HAP-1 (cell line): ENCODE measurements at places on chromosomes 7 and 10.

- no peak for DNase-seq
Observed at GRCh38 chr10:89481662-89482061, 53.7 kb downstream of the SLC16A12 start.

- no peak for DNase-seq
Observed at GRCh38 chr10:103613616-103614015, 120.1 kb downstream of the NEURL1 start.

DNA sequence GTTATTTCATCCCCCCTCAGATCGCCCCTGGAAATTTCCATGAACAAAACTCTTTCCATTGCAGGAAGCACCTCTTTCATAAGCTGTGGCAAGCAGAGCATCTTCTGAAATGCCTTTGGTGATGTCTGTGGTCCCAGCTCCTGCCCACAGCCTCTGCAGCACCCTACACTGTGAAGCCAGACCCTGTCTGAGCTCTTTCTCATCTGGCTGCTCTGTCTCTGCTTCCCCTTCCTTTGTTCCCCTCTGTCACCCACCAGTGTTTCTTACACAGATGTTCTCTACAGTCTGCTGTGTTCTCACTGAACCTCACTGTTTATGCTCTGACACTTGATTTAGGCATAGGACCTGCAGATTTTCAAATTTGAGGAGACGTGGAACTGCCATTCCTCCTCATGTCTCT, 1.9 kb upstream of the TAS2R39 start:
- no peak for DNase-seq

- no peak for DNase-seq
Observed at GRCh38 chr7:135333200-135333599, 99.6 kb downstream of the STRA8 start.

DNA sequence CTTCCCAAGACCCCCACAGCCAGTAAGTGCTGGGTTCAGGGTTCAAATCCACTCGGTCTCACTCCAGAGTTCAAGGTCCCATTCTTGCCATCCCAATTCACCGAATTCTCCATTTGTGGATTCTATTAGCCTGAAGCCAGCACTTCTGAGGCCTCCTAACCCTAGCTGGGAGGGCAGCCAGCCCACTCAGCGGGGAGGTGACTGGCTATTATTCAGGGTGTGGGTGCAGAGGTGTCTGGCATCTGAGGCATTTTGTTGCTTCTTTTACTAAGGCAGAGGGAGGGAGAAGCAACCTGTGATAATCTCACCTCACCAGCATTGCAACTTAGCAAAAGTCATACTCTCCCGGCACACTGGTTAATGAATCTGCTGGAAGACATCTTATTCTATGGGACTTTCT, 8.7 kb upstream of the PTPRN2 start:
- no peak for DNase-seq

DNA sequence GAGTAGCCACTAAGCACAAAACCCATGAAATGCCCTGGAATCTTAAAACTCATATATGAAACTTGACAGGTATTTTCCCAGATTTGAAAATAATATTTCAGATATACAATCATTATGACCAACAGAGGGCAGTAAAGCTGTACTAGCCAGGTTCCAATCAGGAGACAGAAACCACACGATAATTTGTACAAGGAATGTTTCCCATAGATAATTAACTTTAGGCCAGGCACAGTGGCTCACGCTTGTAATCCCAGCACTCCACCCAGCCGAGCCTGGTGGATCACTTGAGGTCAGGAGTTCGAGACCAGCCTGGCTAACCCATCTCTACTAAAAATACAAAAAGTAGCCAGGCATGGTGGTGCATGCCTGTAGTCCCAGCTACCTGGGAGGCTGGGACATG, 31.0 kb upstream of the NUB1 start:
- no peak for DNase-seq

DNA sequence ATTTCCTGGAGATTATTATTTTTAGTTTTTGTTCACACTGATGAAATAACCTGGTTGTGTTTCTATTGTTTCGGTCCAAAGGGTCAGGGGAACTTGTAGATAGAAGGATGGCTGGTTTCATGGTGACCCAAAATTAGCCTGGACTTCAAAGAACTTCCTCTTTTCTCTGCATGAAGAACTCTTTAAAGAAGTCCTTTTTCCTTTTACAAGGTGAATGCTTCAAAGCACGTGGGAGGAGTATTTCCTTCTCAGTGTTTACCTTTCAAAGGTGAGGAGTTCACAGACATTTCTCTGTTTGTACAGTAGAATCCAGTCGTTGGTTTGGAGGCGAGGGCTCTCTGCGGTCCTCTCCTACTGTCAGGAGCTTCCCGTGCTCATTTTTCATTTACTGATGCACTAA, 561.7 kb downstream of the GATA3 start:
- no peak for DNase-seq

GRCh38 chr7:77757589-77757988, 40.6 kb downstream of the TMEM60 start:
- no peak for DNase-seq

DNA sequence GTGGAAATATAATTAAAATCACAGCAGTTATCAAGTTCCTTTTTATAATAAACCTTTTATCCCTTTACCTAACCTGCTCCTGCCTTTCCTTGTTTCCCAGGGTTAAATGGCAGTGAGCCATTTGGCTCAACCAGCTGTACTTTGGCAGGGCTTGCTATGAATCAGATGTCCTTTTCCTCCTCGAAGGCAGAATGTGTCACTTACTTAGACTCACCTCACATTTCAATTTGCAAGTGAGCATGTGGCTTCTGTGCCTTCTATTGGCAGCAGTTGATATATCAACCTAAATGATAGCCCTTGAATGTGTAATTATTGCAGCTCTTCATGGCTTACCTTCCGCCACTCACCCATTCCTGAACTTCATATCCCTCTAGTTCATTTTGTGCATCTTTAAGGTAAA, 301.7 kb downstream of the CSTF2T start:
- no peak for DNase-seq

- no peak for DNase-seq
Observed at GRCh38 chr7:79620291-79620690, 166.8 kb upstream of the MAGI2 start.

DNA sequence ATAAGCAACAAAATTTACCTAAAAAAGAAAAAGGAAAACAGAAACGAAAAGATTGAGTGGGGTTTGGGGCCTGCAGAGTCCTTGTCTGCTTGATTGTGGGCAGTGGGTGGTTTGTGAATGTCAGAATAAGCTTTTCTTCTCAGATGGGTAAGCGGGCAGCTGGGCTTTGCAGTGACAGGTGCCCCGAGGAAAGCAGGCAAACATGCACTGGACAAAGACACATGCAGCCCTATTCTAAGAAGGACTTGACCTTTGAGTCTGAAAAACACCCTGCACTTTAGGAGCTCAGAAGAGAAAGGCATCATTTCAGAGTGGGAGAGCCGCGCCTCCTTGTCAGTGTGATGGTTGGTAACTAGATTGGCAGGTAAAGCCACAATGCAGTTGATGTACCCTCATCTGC, 562.7 kb downstream of the PTPRN2 start:
- DNase-seq, result no peak

GRCh38 chr7:142811154-142811737, 40.5 kb downstream of the PRSS2 start:
- peak; percentile 69 for DNase-seq

GRCh38 chr7:31788883-31789680, 102.1 kb downstream of the PPP1R17 start:
- DNase-seq, result no peak

DNA sequence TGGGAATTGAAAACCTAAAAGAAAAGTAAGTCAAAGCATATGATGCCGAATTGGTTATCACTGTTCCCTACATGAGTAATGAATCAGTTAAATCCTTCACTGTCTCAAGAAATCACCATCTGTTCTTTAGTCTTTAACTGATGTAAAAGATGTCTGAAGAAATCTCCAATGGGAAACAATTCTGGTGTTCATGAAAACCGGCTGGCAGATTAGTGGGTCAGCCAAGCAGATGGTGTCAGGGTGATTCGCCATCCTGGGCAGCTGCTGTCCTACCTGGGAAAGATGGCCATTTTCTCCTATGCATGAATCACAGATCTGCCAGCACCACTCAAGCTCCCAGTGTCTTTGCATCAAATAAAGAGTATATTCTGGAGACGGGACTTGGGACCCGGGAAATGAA, 925.2 kb upstream of the GHITM start:
- no peak for DNase-seq

- no peak for DNase-seq
Observed at GRCh38 chr10:72846238-72846637, 47.3 kb upstream of the OIT3 start.

GRCh38 chr7:33671531-33672262, 233.6 kb upstream of the BMPER start:
- DNase-seq, result no peak

- DNase-seq, result peak; percentile 41
Observed at GRCh38 chr10:66180581-66181318, 745.1 kb upstream of the LRRTM3 start.

DNA sequence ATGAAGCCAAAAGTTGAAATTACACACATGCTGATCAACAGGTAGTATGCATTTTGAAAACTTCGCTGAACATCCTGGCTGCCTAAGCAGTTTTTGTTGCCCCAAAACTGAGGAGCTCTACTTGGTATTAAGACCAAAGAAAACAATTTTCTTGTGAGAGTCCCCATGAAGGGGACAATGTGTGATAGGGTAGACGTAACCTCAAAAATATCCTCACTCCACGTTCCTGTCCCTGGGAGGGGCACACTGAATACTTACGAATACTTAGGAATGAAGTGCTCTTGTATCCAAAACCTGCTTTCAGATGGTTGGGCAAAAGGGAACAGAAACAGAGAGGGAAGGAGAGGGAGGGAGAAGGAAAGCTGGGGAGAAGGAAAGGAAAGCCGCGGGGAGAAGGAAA, 24.7 kb downstream of the CCDC6 start:
- DNase-seq, result no peak

DNA sequence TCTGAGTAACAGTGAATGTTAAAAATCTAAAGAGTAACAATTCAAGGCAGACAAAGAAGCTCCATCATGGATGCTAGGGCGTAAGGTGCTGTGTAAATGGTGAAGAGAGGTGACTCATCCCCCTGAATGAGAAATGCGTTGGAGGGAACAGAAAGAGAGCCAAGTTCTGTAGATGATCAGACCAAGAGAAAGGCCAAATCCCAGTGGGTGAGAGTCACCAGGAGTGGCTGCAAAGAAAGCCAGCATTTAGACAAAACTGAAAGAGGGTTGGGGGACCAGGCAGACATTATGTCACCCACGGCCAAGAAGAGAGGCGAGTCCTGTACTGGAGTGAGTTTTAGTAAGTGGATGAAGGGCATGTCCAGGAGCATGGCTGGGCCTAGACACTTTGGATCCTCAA, 153.1 kb downstream of the TRIL start:
- DNase-seq, result no peak

GRCh38 chr7:115962340-115962739, 68.2 kb downstream of the TFEC start:
- no peak for DNase-seq

- DNase-seq, result no peak
Observed at GRCh38 chr7:88866265-88866863, 70.8 kb upstream of the TEX47 start.

DNA sequence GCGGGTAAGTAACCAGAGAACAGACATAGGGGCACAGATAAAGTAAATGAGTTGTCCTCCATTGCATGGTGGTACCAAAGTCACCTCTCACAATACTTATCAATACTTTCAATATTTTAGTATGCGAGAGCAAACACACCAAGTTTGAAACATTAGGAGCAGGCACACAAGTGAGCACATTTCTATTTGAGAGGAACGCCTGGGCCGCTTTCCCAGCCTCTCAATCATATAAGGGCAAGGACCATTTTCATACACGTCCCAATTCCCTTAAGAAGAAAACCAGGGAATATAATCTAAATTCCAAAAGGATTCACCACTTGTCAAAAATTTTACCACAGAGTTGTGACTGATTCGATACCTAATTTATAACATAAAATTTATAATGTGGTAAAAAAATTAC, 7.5 kb downstream of the LMOD2 start:
- no peak for DNase-seq

GRCh38 chr10:52332815-52333214, 18.7 kb downstream of the DKK1 start:
- DNase-seq, result no peak

DNA sequence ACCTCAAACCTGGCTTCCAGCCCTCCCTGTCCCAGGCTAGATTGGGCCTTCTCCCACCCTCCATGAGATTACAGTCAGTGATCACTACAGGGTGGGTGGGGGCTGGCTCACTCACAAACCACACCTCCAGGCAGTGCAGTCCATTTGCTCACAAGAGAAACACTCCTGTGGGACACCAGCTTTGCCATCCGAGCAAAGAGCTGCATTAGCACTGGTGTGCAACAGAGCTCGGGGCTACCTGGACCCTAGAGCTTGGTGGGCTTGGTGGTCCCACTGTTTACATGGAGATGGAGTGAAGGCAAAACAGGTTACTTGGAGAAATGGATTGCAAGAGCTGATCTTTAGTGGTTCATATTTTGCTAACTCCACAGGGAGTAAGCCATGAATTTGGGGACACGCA, 451.7 kb upstream of the ZMIZ1 start:
- no peak for DNase-seq

DNA sequence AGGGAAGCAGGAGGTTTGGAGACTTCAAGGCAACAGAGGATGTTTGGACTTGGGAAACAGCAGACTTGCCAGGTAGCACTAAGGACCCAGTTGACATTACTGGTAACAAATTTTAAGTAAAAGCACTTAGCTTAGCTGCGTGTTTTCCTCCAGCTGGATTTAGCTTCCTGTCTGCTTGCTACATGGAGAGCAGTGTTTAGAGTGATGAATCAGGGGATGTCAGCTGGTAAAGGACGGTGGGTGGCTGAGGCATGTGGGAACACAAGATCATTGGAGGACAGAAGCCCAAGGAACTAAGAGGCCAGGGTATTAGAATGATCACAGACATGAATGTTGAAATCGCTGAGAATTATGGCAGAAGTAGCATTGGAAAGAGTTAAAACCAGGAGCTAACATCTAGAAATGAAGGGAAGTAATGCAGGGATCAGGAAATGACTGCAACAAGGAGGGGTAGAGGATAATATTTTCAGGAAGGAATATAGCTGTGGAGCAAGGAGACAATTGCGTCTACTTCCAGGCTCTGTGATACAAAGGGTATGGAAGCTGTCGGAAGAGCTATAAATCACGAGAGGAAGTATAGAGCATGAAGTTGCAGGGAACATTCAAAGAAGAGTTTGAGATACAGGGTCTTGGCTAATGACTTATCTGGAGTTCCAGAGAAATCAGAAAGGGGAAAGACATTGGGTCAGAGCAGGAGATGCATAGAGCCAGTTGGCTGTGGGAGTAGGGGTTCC, 34.4 kb downstream of the CALD1 start:
- DNase-seq, result no peak

DNA sequence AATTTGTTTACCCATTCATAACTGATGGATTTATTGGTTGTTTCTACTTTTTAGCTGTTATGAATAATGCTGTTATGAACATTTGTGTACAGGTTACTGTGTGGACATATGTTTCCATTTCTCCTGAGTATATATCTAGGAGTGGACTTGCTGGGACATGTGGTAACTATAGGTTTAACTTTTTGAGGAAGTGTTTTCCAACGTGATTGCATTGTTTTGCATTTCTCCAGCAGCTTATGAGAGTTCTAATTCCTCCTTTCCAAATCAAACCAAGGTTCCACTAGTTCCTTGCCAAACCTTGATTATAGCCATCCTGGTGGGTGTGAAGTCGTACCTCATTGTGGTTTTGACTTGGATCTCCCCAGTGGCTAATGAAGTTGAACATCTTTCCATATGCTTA, 2.6 kb upstream of the PRF1 start:
- no peak for DNase-seq

GRCh38 chr10:113746217-113746957, 5.1 kb upstream of the PLEKHS1 start:
- DNase-seq, result no peak
